NCI-H446 treated with DMSO at 0.1 percent for 48 hours (cell line): ENCODE measurements at places on chromosomes 6 and 20.

DNA sequence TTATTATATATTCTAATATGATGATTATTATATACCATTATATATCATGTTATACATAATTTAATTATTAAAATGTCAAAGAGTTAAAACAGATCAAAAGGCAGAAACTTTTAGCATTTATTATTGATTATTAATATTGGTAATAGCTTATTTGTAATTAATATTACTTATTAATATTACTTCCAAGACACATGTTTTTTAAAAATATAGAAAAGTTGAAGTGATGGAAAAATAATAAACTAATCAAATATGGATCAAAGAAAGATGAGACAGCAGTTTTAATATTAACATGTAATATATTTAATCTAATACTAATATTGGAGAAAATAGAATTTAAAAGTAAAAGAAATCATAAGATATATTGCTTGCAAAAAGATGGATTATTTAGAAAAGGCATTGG is 154.6 kb upstream of the TAB2 start:
- no peak for DNase-seq

GRCh38 chr6:33599413-33599938 is 19.4 kb upstream of the BAK1 start:
- no peak for DNase-seq

GRCh38 chr6:148677594-148678476 is 69.0 kb upstream of the UST start:
- DNase-seq, result no peak

DNA sequence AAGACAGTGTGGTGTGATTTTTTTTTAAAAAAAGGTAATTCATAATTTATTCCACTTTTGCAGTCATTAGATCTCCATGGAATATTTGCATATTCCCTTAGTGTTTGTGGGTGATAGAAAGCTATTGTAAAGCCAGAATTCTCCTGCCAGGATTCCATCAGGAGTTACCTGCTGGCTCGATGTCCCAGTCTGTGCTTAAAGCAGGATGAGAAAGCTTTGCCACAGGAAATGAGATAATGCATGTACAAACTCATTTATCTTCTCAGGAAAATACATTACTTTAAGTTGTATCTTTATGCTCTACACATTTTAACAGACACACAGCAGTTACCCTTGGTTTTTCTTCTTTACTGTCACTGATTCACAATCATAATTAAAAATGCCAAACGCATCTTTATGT is 553.0 kb downstream of the CD109 start:
- DNase-seq, result no peak

GRCh38 chr6:131744432-131745287 is 33.8 kb upstream of the CTAGE9 start:
- DNase-seq, result no peak

GRCh38 chr6:87832025-87832825 is 130.2 kb upstream of the AKIRIN2 start:
- DNase-seq, result peak; percentile 55

- DNase-seq, result no peak
Observed at GRCh38 chr6:18213439-18213838, 50.9 kb downstream of the DEK start.

GRCh38 chr20:38450412-38450975 is 15.4 kb upstream of the SNHG17 start:
- no peak for DNase-seq

DNA sequence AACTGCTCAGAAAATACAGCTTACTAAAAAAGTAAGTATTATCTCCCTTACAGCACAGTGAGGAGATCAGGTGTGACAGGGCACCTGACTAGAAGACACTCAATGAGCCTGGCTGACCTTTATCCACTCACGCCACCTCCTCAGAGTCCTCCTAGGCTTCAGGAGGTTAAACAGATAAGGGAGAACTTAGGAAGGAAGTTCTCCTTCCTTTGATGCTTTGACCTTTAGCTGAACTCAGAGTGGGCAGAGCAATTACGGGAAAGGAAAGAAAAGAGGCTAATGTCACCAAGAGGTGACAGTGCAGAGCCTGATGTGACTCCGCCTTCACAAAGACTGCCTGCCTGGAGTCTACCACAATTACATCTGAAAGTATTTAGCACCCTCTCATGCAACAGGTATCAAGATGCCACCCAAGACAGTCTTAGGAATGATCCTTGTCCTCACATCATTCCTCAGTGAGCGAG is 36.7 kb downstream of the MAN1A1 start:
- no peak for DNase-seq

GRCh38 chr20:38172408-38172807 is 7.3 kb upstream of the TGM2 start:
- no peak for DNase-seq

GRCh38 chr6:157060440-157060952 is 262.8 kb downstream of the TMEM242 start:
- no peak for DNase-seq

DNA sequence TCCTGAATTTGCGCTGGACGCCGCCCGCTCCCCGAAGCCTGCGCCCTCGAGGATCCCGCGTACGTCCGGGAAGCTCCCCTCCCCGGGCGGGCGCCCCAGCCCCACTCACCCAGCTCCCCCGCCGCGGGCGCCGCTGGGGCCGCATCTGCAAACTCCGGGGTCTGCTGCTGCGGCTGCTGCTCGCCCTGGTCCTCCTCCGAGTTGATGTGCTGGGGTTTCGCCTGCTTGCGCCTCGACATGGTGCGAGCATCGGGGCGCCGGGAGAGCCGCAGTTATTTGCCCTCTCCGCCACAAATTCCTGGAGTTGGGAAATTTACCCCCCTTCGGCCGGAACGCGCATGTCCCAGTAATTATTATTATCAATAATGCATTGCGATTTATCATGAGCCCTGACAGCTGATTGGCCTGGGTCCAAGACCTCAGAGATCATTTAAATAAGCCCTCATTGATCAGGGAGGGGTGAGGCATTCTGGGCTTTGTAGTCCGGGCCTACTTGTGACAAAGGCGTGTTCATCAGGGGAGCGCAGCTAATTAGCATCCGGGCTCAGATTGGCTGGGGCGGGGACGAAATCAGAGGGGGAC is at the start of gene SALL4:
TSS of gene SALL4 (minus strand) at position 352 of the 582 bp plus-strand sequence. CDS start at position 239, 113 bp downstream.
- DNase-seq, result no peak

GRCh38 chr20:19073584-19074218 is 138.7 kb upstream of the SLC24A3 start:
- no peak for DNase-seq

DNA sequence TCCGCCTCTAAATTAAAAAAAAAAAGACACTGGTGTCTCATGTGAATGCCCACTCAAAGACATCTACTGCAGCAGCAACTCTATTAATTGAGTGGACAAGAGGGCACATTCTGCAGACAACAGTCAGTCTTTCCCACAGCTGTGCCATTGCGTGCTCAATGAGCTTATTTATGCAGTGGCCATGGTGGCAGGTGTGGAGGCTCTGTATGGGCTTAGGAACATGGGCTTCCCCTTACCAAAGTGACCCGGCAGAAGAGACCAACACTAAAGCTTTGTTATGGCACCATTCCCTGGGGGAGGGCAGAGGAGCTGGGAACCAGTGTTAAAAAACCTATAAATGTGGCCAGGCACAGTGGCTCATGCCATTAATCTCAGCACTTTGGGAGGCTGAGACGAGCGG is 4.2 kb upstream of the VAPB start:
- DNase-seq, result no peak

- DNase-seq, result no peak
Observed at GRCh38 chr6:116090251-116090650, 10.4 kb upstream of the NT5DC1 start.

GRCh38 chr20:19940988-19941460 is 76.1 kb upstream of the NAA20 start:
- DNase-seq, result no peak

- DNase-seq, result no peak
Observed at GRCh38 chr6:113875470-113875869, 18.3 kb downstream of the MARCKS start.

DNA sequence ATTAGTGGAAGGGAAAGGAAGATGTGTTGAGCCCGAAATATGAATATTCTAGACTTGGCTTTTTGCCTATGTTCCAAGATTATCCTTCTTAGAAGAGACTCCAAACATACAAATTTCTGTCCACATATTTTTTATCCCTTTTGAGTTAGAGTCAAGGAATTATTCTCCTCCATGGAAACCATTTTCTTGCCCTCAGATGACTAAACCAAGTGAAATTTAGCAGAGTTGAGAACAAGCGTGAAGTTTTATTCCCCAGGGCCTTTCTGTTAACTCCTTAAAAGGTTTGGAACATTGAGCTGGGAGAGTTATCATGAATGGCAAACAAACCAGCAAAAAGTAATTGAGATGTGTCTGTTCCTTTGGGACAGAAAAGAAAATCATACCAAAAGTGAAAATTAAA is 286.1 kb upstream of the PLCB4 start:
- no peak for DNase-seq

DNA sequence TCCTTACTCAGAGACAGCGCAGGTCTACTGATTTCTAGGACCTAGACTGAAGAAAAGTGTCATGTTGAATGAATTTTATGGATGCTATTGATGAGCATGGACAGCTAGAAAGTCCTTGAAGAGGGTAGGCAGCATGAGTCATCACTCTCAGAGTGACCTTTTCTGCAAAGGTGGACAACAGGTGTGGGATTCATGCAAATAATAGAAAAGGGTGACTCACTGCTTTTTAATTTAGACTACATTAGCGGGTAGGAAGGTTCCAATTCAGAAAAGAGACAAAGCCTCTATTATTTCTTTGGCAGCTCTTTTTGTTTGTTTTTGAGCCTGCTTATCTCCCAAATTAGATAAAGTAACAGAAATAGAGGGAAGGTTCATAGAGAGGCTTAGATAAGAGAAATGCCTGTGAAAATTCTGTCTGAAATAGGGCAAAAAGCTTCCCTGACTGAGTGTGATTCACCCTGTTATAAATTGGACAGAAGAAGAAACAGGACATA is 191.4 kb downstream of the TENT5A start:
- no peak for DNase-seq
